Stimulated activated CD8-positive, alpha-beta memory T cell treated with anti-CD3 and anti-CD28 coated beads, Interleukin-12 subunit alpha, Interleukin-12 subunit beta, amount 100 ng/mL, for 4 hours (primary cell): ENCODE measurements at places on chromosomes 16 and 17.

DNA sequence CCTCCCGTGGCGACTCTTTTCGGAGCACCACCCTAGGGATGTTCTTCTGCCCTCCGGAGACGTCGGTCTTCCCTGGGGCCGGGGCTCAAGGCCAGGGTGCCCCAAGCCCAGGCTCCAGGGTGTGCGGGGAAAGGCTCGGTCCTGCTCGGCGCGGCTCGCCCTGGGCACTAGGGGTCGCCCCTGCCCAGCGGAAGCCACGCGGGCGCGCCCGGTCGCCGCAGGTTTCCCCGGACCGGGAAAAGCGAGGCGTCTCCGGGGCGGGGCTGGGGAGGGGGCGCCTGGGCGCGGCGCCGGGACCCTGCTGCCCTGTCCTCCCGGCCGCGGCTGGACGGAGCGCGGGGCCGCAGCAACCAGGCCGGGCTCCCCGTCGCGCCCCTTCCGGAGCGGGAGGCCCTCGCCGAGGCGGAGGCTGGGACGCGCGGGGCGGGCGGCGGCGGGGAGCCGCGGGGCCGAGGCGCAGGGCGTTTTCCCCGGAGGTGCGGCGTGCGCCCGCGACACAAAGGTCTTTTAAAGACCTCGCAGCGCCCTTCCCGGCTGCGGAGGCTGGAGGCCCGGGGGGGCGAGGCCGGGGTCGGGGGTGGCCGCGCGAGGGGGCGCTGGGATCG lies 76.4 kb downstream of the MRC2 start:
- peak; percentile 66 for DNase-seq

DNA sequence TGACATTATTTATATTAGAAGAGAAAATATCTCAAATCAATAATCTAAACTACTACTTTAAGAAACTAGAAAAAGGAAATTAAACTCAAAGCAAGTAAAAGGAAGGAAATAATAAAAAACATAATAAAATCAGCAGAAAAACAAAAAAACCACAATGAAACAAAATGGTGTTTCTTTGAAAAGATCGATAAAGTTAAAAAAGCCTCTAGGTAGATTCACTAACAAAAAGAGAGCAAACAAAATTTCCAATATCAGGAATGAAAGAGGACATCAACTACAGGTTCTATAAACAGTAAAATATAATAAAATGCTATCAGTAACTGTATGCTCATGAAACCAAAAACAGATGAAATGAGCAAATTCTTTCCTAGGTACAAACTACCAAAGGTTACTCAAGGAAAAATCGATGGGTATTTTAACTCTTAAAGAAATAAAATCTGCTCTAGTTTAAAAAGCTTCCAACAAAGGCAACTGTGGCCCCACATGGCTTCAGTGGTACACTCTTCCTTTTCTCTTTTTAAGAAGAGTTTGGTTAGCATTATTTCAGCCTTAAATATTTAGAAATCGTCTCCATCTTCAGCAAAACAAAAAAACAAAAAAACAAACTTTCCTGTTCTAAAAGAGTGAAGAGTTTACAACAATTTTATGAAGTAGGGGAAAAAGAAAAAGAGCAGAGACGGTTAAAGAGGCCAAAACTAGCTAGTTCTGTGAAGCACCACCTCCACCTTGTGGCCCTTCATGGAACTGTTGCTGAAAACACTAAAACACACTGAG lies 102.2 kb downstream of the TRIM37 start:
- peak; percentile 33 for DNase-seq

DNA sequence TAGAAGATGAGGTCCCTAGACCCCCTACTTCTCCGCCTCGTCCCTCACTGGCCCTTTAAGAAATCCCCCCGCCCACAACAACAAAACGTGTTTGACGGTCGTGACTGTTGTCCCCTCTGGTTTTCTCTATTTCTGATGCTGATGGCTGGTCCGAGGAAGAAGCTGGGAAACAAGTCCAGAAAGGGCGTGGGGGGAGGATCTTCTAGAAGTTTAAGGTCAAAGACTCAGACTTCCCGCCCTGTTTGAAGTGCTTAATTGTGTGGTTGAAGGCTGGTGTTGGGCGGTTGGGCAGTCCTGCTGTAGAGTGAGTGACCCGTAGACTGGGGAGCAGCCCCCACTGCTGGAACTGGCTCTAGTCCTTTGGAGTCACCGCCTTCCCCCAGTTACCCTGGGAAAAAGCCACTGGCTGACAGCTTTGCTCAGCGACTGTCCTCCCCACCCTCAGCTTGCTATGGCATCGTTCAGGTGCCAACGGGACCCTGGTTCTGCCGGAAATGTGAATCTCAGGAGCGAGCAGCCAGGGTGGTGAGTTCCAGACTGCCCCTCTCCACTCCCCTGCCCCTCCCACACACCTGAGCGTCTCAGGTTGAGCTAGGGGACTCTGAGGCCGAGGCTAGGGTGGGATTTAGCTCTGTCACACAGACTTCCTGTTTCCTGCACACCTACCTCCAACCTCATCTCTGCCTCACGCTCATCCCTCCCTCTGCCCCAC lies 1.6 kb downstream of the MLLT6 start:
- peak; percentile 46 for DNase-seq

- DNase-seq: no peak
Measured at GRCh38 chr16:86962913-86963312, 354.3 kb downstream of the C16orf95 start.

DNA sequence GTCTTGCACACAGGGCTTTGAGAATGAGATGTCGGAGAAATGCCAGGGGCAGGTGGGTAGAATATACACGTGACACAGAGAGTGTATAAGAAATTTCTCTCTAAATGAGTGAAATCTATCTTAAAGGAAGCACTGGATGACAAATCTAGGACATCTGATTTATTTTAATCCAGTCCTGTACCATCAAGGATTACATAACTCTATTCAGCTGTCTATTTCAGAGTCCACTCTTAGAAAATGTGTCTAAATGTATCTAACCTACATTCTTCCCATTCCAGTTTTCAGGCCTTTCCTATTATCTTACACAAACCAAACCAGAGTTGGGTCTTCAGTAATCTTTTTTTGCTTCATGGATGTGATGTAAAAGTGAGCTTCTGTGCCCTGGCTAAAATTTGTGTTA lies 181.9 kb downstream of the CNTNAP4 start:
- no peak for DNase-seq

GRCh38 chr17:40496170-40496569 lies 5.3 kb downstream of the TNS4 start:
- DNase-seq: no peak

DNA sequence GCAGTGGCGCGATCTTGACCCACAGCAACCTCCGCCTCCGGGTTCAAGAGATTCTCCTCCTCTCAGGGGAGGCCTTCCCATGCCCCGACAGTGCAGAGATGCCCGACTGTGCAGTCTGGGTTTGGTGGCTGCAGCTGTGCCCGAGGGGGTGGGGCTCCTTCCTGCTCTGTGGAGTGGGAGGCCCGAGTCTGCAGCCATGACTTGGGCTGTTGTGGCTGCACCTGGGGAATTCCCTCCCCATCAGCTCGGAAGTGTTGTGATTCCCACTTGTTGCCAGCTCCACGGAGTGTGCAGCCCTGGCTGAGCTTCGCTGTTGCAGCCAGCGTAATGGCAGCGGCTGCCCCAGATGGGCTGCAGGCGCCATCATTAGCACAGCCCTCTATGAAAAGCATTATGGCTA lies 66.4 kb upstream of the SMIM36 start:
- no peak for DNase-seq

- DNase-seq: no peak
Measured at GRCh38 chr17:32141679-32142037, 644 bp upstream of the RHOT1 start.

GRCh38 chr16:50440531-50440930 lies 71.7 kb upstream of the BRD7 start:
- no peak for DNase-seq
